T47D (cell line): ENCODE measurements at places on chromosomes 7 and 10.
A peak's percentile ranks its signal among the peaks of the same experiment; 100 is the strongest.

DNA sequence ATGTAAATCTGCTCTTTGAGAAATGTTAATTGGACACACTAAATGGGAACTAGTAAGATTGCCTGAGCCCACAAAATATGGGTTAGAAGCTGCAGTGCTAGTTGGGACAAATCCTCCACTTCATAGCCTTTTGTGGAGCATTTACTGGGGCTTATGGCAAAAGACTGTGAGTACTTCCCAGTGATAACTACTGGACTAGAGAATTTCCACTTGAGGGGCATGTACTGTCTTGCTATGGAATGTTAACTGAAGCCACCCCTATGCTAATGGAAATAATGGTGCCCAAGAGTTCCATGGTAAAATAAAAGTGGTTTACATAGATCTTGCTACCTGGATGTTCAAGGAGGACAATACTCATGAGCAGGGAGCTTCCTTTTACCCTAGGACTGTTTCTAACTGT lies 29.3 kb downstream of the AVL9 start:
- DNase-seq = no peak

GRCh38 chr10:93751124-93751523 lies 6.6 kb upstream of the LGI1 start:
- DNase-seq = no peak

DNA sequence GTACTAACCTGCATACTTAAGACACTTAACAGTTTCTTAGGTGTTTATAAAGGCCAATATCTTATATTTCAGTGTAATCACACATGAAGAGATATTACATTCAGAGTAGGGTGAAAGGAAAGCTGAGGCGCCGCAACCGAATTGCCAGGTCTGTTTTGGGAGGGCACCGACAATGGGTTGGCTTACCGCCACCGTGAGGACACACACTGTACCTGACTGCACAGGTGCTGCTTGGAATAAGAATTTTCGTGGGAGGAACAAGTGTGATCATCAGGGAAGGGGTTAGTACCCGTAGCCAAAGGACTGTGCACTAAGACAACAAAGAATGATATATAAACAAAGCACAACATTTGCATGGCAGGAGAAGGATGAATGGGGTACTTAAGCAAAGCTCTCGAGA lies 591.8 kb downstream of the SUGCT start:
- peak; percentile 61 for DNase-seq

- DNase-seq = peak; percentile 50
These were observed 82.3 kb upstream of the GPR26 start for GRCh38 chr10:123583639-123584418.

DNA sequence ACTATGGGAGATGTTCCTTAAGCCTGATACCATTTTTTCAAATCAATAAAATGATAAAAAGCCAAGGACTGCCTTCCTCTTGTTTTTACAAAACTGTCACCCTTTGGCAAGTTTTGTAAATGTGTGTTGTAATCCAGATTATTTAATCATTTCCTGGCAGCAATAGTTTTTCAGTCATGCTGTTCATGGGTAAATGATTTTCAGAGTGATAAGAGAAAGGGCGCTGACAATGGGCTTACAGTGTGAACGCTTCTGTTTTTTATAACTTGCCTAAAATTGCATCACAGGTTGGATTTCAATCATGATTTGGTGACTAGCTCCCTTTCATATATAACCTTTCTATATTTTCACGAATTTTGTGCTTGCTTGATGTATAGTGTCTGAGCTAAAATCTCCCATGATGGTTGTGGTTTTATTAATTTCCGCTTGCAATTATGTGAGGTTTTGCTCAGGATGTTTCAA lies 19.0 kb upstream of the DMBT1 start:
- no peak for DNase-seq

DNA sequence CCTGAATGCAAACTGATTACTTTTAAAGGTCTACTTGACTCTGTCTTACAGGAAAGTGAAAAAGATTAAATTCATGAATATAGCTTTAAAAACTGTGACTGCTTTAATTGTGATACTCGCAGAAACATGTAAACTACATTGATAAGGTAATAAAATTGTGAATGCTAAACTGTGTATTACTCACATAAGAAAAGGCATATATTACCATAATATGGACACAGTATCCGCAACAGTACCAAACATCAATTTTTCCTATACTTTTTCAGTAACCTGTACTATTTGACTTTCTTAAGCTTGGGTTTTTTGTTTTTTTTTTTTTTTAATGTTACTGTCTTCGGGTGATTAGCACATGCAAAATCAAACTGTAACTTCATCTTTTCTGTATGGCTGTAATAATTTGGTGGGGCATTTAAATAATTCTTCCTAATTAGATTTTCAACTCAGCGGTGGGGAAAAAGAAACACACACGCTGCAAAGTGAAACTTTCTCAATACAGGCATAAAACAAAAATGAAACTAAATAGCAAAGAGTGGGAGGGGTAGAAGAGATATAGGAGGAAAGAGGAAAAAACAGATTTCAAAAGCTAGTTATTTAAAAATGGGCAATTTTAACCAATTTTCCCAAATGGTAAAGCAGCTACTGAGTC lies 23.2 kb downstream of the NT5C3A start:
- no peak for DNase-seq

DNA sequence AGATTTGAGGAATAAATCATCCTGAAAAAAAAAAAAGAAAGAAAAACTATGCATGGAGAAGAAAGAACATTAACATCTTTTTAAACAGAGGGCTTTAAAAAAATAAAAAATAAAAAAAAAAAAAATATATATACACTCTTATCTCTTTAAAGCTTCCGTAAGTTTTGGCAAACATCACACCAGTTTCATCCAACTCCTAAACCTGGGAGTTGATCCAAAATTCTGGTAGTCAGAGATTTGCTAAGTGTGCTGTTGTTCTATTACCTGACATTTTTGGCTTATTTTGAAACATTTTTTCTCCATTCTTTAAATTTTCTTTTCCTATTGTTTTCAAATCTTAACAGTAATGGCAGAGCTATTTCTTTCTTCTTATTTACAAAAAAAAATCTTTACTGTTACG lies 273.1 kb downstream of the AGMO start:
- DNase-seq = no peak
